ENCODE measurements at places on chromosomes 3 and 15. TPM values are rescaled to one million over a fixed set of nuclear protein-coding genes. Genes with fewer than 3 reads are reported as not detected.

GOLGA8S gene
- total RNA-seq: not detected

NRROS gene
- total RNA-seq: 0.08 TPM

FMN1 gene
- total RNA-seq: 0.08 TPM

TMEM207 gene
- total RNA-seq: not detected

ANKRD63 gene
- total RNA-seq: not detected

FEZF2 gene
- total RNA-seq: not detected

CEP70 gene
- total RNA-seq: 17.9 TPM

HYAL1 gene
- 0.60 TPM for total RNA-seq
